Sigmoid colon (tissue), 7 donors: ENCODE measurements at places on chromosomes 3 and 15. TPM values are rescaled to one million over a fixed set of nuclear protein-coding genes. Genes with fewer than 3 reads are reported as not detected.

- peak; percentile 94 for DNase-seq
Observed at GRCh38 chr3:102979682-102980354, 545.0 kb downstream of the ZPLD1 start.

DNA sequence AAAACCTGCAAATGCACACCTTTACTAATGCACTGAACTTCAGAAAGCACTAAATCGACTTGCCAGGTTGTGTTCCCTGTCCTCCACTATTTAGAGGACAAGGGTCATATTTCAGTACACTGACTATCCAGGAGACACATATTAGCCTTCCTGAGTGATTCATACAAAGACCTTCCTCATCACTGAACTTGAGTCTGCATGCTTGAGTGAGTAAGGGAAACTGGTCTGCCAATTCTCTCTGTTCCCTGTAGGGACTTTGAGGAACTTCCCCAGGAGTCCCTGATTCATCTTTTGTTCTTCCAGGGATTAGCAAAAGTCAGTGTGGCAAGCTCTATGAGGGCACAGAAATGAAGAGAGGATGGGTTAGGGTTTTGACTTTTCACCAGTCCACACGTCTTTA, 565.9 kb downstream of the PDCD6IP start:
- DNase-seq = no peak

- peak; percentile 68 for DNase-seq
Observed at GRCh38 chr3:98521897-98522543, 682 bp downstream of the CLDND1 start.

GRCh38 chr3:67017211-67017610, 19.1 kb downstream of the KBTBD8 start:
- DNase-seq = no peak

DNA sequence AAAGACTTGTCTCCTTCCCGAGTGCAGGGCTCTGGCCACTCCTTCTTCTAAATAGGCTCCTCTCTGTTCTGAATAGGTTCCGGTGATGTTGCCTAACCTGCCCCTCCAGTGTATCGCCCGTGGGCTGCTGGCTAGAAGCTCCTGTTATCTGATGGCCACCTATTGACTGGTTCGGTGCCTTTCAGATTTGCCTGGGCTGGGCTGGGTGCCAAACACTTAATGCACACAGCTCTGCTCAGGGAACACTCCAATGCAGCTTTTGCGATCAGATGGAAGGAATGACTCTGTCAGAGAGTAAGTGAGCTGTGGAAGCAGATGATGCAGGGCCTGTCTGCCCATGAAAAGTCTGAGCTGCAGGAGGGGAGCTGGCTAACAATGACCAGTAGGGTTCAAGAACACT, 112.9 kb downstream of the CORO2B start:
- DNase-seq = no peak

The LYZL4 gene
- total RNA-seq = not detected

The PDZRN3 gene
- 209 TPM for total RNA-seq

The ITIH3 gene
- 0.36 TPM for total RNA-seq

The C3orf33 gene
- 4.1 TPM for total RNA-seq

The SERPINI2 gene
- total RNA-seq = 0.27 TPM

The CGGBP1 gene
- total RNA-seq = 80.6 TPM

The TGM5 gene
- 0.28 TPM for total RNA-seq
